AG20443 (cell line): ENCODE measurements at places on chromosomes 2 and 18.

- no peak for DNase-seq
Observed at GRCh38 chr2:233810385-233810784, 32.3 kb downstream of the MROH2A start.

DNA sequence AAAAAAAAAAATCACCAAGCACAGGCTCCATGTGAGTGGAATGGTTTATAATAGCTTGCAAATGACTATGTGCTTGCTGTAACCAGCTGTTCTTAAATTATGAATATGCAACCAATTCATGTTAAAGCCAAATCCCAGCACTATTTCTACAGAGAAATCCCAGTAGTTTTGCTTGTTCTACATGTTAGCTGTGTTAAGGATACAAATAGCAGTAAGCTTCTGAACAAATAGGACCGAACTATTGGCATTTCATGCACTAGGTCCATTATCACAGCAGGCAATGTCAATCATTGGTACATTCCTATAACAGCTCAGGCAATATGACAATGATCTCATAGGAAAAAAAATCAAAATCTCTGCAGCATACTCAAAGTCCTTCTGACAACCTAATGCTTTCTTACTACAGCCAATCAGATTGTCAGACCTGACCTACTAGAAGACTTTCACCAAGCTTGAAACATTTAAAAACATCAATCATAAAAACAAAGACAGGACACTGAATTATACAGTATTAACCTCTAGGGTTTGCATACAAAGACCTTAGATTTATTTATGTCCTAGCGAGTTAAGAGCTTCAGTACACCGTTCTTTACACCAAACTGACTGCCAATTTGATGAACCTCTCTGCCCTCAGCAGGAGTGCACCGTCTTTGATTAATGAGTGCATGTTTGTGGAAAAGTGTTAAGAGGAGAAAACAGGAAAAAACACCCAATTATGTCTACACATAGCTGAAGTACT, 6.4 kb downstream of the BAZ2B start:
- DNase-seq = no peak

DNA sequence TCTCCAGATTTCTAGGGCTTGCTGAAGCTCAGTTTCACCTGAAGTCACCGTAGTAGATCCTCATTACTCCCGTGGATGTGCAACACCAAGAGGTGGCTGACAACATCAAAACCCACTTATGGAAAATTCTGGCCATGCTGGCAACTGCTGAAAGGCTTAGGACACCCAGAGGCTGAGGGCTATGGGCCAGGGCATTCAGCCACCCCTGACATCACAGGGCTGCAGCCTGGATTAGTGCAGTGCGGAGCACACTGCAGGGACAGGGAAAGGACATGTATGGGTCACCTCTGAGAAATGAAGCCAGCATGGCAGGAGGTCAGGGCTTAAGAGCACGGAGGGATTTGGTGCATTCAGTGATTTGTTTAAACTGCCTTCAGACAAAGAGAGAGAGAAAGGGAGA, 300.6 kb downstream of the TDRD15 start:
- no peak for DNase-seq

GRCh38 chr2:57432528-57432927, 614.1 kb upstream of the VRK2 start:
- no peak for DNase-seq

DNA sequence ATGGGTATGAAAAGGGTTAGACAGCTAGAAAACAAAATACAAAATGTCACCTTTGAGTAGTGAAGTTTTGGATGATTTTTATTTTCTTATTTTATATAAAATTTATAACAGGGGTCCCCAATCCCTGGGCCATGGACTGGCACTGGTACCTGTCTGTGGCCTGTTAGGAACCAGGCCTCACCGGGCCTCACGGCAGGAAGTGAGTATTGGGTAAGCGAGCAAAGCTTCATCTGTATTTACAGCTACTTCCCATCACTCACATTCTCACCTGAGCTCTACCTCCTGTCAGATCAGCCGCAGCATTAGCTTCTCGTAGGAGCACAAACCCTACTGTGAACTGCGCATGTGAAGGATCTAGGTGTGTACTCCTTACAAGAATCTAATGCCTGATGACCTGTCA, 202.8 kb upstream of the TWIST2 start:
- no peak for DNase-seq
